ENCODE measurements at places on chromosomes 7 and 10.

DNA sequence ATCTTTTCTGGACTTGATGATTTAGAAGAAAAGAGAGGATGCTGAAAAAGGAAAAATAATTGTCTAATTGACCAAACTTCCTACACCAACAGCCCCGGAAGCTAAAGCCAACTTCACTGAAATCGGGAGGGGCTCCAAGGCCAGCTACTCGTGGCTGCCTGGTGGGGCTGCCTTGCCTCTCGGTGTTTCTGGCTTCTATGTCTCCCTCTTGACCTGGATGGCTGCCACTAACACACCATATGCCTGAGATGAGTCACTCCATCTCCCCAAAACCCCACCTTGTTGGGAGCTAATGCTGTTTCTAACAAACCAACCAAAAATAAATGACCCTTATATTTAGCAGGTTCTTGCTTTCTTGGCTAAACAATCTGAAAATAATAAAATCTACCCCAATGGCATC lies 87.6 kb upstream of the AFAP1L2 start:
- no peak for DNase-seq

DNA sequence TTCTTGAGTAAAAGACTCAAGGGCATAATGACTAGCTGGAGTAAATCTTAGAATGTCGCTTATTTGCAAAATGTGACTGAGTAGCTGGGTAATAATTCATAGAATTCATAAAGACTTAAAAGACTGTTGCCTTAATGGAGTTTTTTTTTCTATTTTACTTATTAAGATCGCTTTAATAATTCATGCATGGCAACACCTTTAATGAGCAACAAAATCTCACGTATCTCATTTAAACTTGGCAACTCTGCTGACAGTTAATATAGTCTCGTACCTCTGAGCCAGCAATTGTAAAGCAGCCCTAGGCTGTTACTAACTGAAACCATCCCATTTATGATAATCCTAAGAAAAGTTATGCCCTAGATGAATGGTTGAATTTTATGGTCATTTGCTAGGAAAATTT lies 87.8 kb upstream of the SLC26A5 start:
- no peak for DNase-seq

DNA sequence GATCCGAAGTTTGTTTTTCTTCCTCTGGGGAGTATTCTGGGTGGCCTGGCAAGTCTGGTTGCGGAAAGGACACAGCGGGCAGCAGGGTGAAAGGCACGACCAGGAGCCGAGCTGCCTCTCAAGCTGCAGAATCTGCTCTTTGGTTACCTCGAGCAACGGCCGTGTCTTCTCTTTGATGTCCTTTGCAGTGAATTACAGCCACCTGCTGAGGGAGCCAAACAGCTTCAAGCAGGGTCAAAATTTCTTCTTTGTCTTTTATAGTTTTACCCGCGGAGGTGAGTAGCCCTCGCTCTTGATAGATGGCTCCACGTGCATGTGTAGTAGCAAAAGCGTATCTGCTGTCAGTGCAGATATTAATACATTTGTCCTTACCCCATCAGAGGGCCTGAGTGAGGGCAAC lies 177.3 kb upstream of the MBL2 start:
- DNase-seq: no peak

DNA sequence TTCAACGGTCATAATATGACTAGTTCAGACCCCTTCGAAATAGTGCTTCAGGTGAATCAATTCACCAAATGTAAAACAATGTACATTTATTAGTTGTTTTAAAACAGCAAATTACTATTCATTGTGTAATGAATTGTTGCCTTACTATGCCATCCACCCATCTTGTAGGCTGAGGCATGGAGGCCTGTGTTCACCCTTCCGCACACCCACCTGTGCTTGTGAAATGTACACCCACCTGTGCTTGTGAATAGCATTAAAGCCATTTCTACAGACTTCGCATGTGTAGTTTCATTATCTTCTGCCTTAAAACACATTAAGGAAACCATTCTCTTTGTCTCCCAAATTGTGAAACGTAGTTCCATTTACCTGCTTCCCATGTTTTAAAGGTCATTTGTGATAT lies 16.8 kb downstream of the CLRN3 start:
- no peak for DNase-seq

GRCh38 chr7:55325371-55325792 lies 39.8 kb upstream of the LANCL2 start:
- DNase-seq: no peak

GRCh38 chr10:76582531-76582930 lies 1055.1 kb downstream of the KCNMA1 start:
- no peak for DNase-seq

DNA sequence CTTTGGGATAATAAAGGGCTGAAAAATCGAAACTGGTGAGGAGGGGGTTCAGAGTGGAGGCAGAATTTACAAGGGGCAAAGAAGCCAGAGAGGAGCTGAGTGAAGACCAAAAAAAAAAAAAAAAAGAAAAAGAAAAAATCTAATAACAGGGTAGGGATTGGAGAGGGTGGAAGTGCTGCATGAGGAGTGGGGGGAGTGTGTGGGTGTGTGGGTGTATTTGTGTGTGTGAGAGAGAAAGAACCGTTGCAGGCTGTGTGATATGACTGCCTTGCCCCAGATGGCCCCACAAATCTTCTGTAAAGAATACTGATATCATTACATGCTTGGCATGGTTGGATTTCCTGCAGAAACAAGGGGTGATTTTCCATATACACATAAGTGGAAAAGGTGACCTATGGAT lies 207.8 kb upstream of the IMMP2L start:
- DNase-seq: no peak

DNA sequence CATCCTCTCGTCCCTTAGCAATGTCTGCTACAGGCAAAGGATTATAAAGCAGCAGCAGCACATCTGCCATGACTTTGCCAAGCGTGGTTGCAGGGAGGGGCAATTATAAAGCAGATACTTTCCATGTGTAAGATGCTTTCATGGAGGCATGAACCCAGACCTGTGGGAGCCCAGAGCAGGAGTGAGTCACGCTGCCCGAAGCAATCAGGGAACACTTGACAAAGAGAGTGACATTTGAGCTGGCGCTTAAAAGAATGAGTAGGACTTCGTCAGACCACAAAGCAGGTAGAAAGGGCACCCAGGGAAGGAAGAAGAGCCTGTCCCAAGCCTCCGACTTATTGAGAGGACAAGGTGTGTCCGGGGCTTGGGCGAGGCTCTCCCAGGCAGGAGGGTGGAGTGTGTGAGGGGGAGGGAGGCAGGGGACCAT lies 147.2 kb downstream of the MYOF start:
- no peak for DNase-seq

Data from eye (tissue), 1 donor.